ENCODE measurements at places on chromosomes 16 and 17.

DNA sequence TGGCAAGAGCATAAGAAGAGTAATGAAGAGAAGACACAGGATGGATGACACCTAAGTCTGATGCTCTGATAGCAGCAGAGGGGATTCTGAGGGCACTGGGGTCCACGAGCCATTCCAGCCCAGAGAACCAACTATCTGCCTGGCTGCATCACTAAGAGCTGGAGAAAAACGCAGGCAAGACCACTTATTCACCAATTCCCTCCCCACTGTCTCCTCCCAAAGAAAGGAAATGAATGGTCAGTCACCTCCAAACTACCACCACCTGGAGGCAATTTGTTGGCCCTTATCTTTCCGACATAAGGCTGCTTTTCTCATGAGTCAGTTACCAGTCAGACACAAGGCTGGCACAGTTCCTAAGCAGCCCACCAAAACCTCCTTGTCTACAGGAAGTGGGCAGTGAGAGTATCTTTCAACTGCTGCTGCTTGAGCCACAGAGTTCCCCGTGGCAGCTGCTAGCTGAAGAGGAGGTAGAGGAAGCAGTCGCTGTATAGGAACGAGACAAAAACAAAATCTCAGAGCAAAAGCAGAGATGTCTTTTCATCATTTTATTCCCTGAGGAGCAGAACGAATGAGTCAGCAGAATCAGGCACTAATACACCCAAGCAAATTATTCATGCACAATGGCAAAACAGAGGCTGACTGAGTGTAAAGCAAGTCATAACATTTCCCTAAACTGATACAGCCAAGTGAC is 111.1 kb downstream of the SMG6 start:
- no peak for DNase-seq

DNA sequence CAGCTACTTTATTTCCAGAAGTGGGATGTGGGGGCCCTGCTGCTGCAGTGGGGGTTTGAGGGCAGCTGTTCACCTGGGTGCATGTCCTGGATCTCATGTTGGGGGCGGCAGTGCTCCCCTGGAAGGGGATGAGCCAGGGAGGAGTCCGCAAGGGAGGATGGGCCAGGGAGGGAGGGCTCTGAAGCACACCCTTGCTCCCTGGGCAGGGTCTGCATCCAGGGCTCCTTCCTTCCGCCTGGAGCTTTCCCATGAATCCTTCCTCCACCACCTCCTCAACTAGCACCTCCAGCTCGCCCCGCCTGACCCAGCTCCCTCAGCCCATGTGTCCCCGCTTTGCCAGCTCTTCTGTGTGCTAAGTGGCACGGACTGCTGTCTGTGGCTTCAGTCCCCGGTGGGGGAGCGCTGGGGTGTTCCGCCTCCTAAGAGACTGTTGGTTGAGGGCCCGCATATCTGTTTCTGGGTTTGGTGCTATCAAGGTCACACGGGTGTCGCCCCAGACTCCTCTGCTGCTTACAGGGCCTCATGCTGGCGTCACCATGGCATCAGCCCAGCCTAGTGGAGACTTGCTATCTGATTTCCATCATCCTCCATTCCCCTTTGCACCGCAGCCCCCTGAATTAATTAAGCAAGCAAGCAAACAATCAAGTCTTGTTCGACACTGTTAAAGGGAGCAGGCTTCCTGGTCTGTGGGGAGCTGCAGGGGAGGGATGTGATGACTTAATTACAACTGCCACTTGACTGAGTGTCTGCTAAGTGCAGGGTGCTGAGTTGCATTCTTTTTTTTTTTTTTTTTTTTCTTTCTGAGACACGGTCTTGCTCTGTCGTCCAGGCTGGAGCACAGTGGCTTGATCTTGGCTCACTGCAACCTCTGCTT is 71.8 kb downstream of the PRKCA start:
- DNase-seq: no peak

DNA sequence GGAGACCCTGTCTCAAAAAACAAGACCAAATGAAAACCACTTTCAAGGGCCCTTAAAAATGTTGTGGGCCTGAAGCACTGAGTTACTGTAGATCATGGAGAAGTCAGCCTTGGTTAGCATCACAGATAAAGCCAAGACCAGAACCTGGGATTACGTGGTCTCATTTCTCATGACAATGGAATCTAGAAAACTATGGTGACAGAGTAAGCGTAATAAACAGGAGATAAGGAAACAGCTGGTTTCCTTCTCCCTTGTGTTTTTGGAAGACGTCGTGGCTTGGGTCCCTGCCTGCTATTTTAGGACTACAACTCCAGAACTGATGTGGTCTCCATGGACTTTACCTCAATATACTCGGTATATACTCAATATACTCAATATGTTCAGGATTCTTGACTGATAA is 180.7 kb upstream of the ZFHX3 start:
- DNase-seq: no peak

DNA sequence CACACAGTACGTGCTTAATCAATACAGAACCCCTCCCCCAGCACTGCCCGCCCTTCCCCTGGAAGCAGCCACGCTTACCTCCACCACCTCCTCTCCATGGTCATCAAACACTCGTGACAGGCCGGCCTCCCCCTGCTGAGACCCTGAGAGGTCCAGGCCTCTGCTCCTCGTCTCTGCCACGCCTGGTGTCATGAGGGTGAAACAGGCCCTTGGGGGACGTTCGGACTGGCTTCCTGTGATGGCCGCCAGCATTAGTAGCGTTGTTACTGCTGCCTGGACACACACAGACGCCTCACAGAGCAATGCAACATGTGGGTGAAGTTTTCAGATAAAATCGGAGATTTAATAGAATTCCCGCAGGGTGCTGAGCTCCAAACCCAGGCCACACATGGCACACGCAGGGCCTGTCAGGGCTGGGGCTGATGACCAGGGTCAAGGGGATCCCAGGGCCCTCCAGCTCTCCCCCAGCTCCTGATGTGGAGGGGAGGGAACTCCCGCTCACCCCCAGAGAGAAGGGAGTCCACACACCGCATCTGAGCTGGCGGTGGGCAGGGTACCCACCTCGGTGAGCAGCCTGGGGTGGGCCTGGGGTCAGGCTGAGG is 15.9 kb upstream of the SLC38A10 start:
- no peak for DNase-seq

DNA sequence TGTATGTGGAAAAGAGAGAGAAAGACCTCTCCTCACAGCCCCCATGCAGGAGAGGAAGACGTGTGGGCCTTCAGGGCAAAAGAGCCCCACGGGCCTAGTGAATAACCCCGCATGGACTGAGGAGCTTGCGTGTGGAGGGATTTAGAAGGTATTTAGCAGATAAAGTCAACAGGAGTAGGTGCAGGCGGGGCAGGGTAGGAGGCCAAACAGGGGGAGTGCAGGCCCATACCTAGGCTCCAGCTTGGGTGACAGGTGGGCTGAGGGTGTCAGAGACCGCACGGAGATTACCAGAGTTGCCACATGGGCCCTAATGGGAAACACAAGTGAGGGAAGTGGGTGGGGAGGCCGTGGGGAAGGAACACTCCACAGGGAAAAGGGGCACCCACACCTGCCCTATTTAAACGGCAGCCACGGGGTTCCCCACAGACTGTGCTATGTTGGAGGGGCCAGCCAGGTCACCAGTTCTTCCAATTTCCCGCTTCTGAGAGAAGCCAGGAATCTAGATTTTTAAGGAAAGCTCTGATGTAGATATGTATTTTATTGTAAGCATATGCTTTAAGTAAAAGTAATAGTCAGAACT is 8.2 kb upstream of the CNGB1 start:
- no peak for DNase-seq

DNA sequence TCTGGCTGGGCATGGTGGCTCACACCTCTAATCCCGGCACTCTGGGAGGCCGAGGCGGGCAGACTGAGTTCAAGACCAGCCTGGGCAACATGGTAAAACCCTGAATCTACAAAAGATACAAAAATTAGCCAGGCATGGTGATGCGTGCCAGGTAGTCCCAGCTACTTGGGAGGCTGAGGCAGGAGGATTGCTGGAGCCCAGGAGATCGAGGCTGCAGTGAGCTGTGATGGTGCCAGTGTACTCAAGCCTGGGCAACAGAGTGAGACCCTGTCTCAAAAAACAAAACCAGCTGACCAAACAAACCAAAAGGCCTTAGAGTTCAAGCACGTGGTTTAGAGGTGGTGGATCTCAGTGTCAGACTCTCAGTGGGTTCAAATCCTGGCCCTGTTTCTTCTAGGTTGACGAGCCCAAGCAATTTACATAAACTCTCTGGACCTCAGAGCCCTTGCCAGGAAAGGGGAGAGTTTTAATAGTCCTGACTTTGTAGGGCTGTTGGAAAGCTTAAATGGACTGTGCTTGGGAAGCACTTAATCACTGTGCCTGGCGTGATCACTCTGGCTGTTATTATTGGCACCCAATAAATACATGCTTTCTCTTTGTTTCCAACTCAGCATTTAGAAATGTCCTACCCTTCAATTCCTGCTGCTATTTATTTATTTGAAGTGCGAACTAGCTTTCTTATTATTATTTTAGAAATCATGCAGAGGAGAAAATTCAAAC is 44.7 kb downstream of the ABCC1 start:
- DNase-seq: no peak

DNA sequence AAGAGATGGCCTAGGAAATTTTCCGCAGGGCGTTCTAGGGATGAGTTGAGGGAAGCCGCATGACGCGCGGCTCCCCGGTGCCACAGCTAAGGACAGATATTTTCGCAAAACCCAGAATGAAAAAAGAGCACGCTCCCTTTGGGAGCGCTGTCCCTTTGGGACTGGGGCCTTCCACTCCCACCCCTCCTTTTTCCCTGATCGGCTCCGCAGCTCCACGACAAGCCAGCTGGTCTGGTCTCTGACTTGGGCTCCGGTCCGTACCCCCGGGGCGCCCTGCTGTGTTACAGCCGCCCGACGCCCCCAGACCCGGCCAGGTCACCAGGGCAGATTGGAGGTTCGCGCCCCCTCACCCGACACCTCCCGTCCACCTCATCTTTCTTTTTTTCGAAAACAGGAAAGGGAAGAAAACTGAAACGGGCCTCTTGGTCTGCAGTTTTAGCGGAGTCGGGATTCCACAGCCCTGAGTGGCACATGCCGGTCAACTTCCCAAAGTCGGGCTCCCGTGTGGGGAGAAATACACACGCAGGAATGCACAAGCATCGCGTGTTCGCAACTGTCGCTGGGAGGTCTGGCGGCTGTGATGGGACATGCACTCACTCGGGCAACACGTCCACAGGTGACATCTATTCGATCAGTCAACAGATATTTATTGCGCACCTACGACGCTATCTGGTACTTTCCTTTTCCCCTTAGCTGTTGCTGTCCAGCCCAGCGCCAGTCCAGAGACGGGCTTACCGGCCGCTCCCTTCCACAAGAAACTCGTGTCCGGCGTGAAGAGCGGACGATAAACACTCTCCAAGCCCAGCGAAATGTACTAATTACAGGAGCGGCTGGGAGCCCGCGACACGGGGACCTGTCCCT is 3.9 kb upstream of the SOX9 start:
- DNase-seq: no peak

GRCh38 chr17:74566132-74566753 is 1.1 kb downstream of the CD300H start:
- DNase-seq: peak; percentile 67

- DNase-seq: no peak
These were observed 105.0 kb downstream of the ZNF778 start for GRCh38 chr16:89322321-89323119.

- DNase-seq: peak; percentile 91
These were observed 1.0 kb downstream of the GGNBP2 start for GRCh38 chr17:36545465-36546417.

GRCh38 chr17:57875290-57876022 is 25.6 kb upstream of the MRPS23 start:
- peak; percentile 56 for DNase-seq

GRCh38 chr16:89555780-89556179 is 4.7 kb upstream of the RPL13 start:
- no peak for DNase-seq

- DNase-seq: no peak
These were observed 57.3 kb downstream of the SLC6A2 start for GRCh38 chr16:55713103-55713502.

DNA sequence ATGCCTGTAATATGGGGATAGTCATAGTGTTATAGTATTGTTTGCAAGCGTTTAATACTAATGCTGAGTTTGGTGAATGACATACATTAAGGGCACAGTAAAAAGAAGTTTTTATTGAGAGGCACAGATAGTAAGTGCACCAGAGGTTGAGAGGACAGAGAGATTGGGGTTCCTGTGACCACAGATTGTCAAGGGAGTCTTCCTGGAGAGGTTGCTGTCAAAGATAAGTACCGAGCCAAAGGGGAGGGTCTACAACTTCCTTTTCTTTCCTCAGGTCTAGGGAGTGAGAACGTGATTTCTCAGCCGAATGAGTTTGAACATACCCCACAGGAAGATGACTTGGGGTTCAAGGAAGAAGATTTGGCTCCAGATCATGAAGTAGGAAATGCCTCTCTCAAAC is 1.8 kb downstream of the ZNF48 start:
- no peak for DNase-seq

- DNase-seq: no peak
These were observed 44.0 kb downstream of the ZNF276 start for GRCh38 chr16:89765292-89765830.

DNA sequence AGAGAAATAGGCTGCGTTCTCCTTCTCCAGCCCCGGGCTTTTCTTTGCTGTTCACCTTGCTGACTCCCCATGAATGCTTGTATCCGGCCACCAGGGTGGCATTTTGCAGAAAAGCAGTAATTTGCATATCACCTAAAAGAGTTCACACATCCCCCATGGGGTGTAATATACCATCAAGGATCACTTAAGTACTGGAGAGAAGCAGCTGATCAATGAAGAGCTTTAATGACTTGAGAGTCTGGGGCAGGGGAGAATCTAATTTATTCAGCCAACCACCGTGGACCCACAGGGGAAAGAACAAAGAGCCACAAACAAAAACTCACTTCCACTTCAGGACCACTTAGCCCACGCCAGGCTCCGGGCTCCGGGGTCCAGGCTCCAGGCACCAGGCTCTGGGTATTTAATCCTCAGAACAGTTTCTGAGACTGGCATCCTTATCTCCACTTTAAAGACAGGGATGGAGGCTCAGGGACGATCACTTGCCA is 33.9 kb upstream of the SEC14L1 start:
- DNase-seq: no peak

GRCh38 chr17:27782791-27783206 is 17.5 kb downstream of the NOS2 start:
- DNase-seq: peak; percentile 43

- no peak for DNase-seq
These were observed 14.0 kb upstream of the SPHK1 start for GRCh38 chr17:76370261-76370993.

GRCh38 chr16:27844826-27845225 is 218.7 kb downstream of the GSG1L start:
- DNase-seq: no peak

DNA sequence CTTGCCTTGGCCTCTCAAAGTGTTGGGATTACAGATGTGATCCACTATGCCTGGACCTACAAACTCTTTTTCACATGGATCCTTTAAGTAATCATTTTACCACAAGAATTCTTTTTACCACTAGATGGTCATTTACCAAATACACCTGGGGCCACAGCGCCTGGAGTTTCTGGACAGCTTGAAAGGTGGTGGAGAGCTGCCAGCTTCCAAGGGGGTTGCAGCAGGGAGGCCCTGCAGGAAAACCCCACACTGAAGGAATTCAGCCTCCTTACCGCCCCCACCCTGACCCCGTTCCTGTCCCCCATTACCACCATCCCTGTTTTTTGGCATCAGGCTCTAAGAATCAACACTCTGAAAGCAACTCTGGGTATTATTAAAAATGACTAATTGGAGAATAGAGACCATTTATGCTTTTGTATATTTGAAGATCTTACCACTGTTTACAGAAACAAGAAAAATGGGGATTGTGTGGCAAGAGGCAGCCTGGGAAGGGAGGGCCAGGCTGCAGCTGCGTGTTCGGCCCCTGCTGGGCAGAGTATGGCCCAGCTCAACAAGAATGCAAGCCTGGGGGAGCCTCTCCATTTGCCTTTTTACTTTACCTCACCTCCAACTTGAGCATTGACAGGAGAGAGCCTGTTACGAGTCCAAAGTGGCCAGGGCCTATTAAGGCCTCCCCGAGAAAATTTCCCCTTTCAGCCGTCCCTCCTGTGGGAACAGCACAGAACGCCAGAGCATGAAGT is 209.9 kb downstream of the ZFHX3 start:
- no peak for DNase-seq
